ENCODE measurements at places on chromosomes 5 and 9.
A peak's percentile ranks its signal among the peaks of the same experiment; 100 is the strongest.

DNA sequence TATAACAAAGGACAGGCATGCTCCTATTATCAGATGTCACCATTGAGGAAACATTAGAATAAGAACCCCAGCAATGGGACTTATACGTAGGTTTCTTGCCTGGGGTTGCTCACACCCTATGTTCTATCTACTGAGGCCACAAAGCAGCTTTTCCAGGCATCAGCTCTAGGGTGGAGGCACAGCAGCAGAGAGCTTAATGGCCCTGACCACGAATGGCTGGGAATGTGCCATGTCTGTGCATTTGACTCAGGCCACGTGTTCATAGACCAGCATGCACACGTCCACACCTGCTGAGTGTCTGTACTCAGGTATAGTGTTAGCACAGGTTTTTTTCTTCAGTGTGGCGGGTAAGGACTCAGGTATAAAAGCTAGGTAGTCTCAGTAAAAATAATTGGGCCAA lies 129.4 kb downstream of the AOPEP start:
- ATAC-seq, result no peak

GRCh38 chr5:157384971-157385709 lies 74.9 kb upstream of the NIPAL4 start:
- no peak for ATAC-seq

DNA sequence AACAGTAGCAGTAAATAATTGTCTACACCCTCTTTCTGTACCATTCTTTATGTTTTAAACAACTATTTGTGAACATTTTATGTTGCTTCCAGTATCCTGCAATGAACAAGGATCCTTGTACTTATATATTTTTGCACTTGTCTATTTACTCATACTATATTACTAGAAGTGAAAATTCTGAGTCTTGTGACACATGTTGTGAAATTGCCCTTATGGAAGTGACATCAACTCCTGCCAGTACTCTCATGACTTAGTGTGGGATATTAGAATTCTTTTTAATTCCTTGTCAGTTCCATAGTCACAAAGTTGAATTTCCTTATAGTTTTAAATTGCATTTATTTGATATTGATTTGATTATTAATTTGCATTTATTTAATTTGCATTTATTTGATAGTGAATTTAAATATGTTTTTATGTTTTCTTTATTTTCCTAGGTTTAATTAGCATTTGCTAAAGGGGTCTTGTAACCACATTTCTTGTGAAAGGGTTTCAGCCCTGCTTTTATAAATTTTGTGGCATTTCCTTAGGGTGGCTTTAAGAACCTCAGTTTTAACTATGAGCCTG lies 27.7 kb downstream of the PARP8 start:
- ATAC-seq, result no peak

GRCh38 chr5:89130851-89131250 lies 247.9 kb upstream of the MEF2C start:
- ATAC-seq, result no peak

DNA sequence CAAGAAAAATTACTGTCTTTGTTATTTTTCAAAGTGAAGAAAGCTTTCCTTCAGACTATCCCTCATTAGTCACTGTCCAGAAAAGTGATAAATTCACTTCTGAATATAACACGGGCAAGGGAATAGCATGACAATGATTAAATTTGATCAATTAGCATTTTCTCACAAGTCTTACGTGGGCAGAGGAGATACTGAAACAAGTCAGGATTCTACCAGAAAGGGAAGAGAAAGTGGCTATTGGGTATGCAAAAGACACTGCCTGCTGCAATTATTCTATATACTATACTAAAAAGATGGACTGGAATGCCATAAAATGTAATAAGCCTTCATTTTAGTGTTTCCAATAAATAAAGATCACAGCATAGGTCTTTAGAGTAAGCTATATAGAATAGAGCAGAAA lies 7.4 kb downstream of the COX7C start:
- no peak for ATAC-seq

GRCh38 chr9:97711223-97711626 lies 14.1 kb upstream of the XPA start:
- peak; percentile 34 for ATAC-seq

DNA sequence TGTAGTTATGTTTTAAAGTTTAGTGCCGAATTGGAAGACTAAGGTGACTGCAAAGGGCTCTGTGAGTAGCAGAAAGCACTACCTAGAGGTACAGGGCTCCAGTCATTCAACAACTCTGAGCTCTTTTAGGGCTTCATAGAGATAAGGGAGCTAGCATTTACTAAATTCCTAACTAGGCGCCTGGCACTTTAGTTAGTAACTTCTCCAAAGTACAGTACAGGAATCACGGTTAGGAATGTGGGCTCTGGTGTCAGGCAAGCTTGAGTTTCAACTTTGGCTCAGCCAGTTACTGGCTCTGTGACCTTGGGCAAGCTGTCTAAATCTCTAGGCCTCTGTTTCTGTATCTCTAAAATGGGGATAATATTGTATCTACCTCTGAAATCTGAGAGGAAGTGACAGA lies 115.3 kb downstream of the SLIT3 start:
- ATAC-seq, result no peak

DNA sequence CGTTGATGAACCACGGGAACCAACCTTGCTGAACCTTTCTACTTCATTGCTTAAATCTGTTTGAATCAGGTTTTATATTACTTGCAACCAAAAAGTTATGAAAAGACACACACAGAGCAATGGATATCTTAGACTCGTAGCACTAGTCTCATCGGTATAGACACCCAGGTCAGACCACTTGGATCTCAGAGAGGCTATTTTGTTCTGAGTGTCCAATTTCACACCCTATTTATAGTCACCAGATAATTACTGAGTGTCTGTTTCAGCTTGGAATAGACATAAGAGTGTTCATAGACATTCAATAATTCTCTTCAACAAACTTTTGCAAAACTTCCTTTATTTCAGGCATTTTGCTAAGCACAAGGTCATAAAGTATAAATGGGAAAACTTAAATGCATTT lies 145.4 kb upstream of the EGFLAM start:
- no peak for ATAC-seq

DNA sequence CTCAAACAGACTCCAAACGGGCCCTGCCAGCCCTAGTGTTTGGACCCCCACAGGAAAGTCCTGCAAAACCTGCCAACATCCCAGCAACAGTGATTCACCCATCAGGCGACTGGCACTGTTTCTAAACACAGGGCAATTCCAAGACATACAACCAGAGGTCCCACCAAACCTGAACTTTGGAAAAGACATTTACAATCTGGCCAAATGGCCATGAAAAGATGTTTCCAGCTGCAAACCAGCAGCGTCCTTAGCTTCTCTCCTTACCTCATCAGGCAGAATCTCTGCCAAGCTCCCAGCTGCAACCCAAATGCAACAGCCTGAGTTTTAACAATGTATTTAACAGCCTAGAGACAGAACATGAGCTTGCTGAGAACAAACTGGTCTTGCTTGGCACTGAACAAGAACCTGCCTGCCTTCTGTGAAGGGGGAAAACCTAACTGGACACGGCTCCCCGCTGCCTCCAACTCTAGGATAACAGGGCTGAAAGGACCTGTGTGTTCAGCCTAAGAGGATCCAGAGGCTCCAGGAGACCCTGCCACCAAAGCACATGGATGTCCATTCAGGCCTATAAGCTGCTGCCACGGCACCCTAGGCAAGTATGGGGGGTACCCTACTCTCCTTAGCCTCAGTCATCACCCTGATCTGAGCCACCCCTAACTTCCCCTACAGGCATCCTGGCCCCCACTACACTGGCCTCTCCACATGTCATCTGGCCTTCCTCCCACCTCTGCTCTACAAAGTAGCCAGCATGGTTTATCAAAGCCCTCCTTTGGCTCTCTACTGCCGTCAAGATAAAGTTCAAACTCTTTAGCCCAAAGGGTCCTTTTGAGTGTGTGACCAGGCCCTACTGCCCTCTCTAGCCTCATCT lies 5.6 kb downstream of the P4HA2 start:
- no peak for ATAC-seq

- ATAC-seq, result no peak
Measured at GRCh38 chr5:124512236-124512635, 234.2 kb downstream of the ZNF608 start.

DNA sequence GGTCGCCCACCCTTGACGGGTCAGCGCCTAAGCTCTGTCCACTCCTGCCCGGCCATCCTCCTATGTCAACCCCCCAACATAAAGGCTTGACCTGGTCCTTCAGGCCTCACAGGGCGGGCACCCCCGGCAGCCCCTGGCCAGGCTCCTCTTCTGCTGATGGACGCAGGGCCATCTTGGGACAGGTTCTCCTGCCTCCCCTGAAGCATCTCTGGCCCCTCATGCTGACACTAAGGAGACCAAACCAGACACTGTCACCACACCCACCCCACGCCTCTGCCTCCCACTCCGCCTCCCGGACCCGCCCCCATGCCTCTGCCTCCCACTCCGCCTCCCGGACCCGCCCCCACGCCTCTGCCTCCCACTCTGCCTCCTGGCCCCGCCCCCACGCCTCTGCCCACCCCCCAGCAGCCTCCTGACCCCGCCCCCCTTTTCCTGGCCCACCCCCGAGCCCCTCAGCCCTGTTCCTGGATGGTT lies 6.8 kb downstream of the OBP2A start:
- peak; percentile 26 for ATAC-seq

GRCh38 chr9:91131433-91131839 lies 230.3 kb downstream of the AUH start:
- peak; percentile 100 for ATAC-seq

DNA sequence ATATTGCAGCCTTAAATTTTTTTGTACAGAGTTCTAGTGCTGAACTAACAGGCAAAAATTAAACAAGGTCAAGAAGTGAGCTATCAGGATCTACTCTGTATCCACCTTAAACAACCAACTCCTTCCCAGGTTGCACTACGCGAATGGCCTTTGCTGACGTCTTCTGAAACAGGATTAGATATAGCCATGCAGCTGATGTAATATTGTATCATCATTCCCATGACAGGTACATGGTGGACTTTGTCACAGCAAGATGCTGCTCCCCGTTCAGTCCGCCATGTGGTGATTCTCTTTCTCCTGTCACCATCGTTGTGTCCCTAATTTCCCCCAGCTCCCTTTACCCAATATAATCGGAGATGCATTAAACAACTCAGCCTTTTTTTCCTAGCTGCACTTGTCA lies 328.9 kb downstream of the DEPDC1B start:
- no peak for ATAC-seq

GRCh38 chr5:157718519-157718918 lies 12.7 kb upstream of the THG1L start:
- ATAC-seq, result peak; percentile 76

GRCh38 chr5:39368116-39368515 lies 3.8 kb upstream of the C9 start:
- ATAC-seq, result no peak

- ATAC-seq, result no peak
Measured at GRCh38 chr5:98416541-98416940, 356.9 kb upstream of the RGMB start.
